ENCODE measurements at places on chromosomes 16 and 17.

- DNase-seq = no peak
Measured at GRCh38 chr16:72886346-72886974, 161.5 kb downstream of the ZFHX3 start.

- DNase-seq = no peak
Measured at GRCh38 chr17:2837147-2837561, 40.9 kb downstream of the RAP1GAP2 start.

GRCh38 chr17:15891318-15891717 is 53.6 kb upstream of the ADORA2B start:
- no peak for DNase-seq

GRCh38 chr16:50681021-50681885 is at the start of gene SNX20:
TSS of gene SNX20 (minus strand) at chr16:50681312. CDS start at chr16:50677526, 3,786 bp downstream.
- DNase-seq = no peak

- DNase-seq = no peak
Measured at GRCh38 chr16:63302811-63303210, 1266.6 kb upstream of the CDH8 start.

DNA sequence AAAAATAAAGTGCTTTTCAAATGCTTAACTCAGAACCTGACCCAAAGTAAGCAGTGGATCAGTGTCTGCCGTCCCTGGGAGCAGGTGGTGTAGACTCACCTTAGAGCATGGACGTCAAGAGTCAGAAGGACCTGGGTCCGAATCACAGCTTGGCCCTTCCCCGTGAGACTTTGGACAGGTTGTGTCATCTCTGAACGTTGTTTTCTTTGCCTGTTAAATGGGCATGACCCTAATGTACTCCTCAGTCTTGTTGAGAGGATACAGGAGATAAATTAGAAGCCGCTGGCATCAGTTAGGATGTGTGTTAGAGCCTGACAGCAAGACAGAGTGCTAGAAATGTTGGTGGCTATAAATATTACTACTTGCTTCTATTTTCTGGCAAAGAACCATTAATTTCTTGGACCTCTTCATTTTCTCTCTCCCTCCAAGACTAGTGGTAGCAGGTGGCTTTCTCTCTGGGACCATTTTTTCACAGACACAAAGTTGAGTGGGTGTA is 68.8 kb downstream of the RAB11FIP4 start:
- DNase-seq = no peak

DNA sequence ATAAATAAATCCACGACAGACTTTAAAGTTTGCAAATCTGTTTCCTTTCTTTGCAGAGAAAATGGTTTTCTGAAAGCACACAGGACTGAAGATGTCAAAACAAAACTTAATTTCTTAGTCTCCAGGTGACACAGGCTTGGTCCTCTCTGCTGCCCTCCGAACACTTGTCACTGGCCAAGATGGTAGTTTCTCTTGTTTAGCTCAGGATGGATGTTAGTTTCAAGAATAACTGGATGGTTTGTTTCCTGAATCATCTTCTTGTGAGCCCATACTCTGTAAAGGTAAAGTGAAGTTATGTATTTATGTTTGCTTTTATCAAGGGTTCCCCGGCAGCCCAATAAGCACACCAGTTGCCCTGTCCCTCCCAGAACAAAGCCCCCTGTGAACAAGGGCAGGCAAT is 9.9 kb upstream of the FLCN start:
- no peak for DNase-seq

- no peak for DNase-seq
Measured at GRCh38 chr16:30186782-30187555, 3.6 kb downstream of the CORO1A start.

GRCh38 chr17:73410586-73411312 is 98.9 kb upstream of the CDC42EP4 start:
- no peak for DNase-seq

- no peak for DNase-seq
Measured at GRCh38 chr16:7397901-7398300, 65.3 kb downstream of the RBFOX1 start.

DNA sequence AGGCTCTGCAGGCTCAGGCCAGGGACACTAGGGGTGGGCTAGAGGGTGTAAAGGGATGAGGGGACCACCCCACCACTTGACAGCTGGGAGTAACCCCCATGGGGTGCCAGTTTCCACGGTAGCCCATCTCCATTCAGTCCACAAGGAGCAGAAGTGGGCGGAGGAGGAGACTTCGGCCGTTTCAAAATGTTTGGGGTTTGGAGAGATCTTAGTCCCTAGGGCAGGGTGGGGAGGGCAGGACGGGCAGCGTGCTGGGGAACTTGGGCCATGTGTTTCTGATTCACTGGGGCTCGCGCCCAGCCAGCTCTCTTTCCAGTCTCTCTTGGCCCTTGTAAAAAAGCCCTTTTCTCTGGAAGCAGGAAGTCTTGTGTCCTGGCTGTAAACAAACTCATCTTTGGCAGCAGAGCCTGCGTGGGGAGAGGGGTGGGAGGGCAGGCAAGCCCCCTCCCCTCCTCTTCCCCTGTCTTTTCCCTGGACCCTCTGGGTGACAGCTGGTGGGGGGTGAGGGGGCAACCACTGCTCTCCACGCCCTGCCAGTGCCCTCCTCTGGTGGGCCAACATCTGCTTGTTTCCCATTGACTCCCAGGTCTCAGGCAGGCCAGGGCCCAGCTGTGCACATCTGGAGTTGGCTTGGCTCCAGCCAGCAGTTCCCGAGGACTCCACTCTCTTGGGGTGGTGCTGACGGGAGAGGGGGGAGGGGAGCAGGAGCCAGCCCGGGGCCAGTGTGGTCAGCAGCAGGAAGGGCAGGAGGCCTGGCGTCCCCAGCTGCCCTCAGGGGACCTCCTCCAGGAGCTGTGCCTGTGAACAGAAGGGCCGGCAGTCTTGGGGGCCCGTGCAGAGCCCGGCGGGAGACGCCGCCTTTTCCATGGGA is 8.1 kb downstream of the CYGB start:
- no peak for DNase-seq

DNA sequence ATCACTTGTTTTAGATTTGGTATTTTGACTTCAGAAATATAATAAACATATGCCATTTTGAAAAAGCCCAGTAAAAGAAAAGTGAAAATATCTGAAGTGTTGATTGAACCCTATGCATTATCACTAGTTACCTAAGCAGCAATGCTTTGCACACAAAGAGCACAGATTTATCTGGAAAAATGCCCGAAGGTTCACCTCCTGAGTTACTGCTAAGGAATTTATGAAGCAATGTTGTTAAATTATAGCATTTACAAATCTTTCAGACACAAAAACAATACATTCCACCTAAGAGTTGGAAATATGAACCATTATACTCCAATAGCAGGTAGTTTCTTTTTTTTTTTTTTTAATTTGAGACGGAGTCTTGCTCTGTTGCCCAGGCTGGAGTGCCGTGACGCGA is 38.9 kb upstream of the GHDC start:
- no peak for DNase-seq

- DNase-seq = no peak
Measured at GRCh38 chr17:67867591-67867990, 42.3 kb downstream of the BPTF start.

GRCh38 chr17:41672153-41672552 is 16.5 kb upstream of the EIF1 start:
- DNase-seq = no peak

GRCh38 chr17:82860606-82861392 is 21.0 kb upstream of the ZNF750 start:
- no peak for DNase-seq

- no peak for DNase-seq
Measured at GRCh38 chr16:48525201-48526057, 84.6 kb downstream of the N4BP1 start.

DNA sequence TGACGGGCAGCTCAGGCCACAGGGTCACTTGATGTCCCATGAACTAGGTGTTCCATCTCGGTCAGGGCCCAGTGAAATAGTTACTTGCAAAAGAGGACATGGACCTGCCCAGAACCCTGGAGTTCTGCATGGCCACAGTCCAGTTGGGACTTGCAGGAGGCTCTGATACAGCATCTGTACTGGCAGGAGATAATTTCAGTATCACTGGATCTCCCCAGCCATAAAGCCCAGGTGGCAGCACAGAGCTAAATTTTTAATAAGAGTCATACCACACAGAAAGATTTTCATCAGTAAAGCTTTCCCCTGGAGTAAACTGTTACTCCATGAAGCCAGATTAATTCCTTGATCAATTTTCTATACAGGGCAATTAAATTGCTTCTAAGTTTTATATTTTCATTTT is 18.0 kb upstream of the SLC16A5 start:
- DNase-seq = no peak

DNA sequence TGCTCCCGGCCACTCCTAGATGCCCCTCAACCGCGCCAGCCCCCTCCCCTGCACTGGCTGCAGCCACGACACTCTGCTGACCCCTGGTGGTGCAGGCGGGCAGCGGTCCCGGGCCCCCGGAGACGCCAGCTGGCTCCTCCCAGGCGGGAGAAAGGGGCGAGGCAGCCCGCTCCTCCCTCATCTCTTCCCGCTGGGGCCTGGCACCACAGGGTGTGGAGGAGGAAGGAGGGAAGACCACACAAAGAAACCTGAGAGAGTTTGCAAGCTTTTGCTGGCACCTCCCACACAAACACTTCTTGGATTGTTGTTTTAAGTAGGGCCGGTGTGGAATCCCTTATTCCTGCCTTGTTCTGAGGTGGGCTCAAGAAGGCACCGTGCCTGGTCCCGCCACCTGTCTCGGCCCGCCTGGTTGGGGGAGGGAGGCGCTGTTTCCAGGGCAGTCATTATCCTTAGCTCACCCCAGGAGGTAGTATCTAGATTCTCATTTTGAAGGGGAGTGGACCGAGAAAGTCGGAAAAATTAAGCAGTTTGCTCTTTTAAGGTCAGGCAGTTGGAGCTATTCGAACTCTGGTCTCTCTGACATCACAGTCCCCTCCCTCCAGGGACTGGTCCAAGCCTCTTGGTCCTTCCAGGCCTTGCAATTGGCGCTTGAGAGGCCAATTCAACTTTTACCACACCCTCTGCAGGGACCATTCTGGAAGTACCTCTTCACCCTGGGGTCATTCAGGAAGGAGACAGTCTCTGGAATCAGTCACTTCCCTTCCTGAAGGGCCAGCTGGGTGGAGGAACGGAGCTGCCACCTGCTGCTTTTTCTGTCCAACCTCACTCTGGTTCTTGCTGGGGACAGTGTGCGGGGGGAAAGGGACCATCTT is 959 bp upstream of the ANKRD13B start:
- DNase-seq = no peak

DNA sequence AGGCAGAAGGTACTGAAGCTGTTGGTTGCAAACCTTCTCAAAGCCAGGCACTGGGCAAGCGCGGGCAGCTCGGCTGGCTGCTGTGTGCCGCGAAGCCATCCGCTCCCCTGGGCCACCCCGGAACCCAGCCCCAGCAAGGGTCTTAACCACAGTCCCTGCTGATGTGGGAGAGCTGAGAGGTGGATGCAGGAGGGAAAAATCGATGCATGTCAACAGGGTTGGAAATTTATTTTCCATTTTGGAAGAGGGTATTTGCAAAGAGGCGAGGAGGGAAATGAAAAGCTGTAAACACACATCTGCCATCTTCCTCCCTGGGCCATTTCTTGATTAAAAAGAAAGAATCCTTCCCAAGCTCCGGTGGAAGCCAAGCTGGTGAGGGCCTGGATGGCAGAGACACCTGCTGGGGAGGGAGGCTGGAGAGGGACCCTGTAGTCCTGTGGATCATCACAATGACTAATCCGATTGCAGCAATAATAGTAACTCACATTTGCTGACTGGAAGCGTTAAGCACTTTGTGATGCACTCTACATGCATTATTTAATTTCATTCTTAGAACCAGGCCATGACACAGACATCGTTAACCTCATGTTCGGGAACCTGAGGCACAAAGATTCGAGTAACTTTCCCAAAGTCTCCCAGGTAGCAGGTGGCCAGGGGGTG is 13.9 kb upstream of the TBX2 start:
- DNase-seq = no peak

- DNase-seq = no peak
Measured at GRCh38 chr17:1487939-1488825, 4.3 kb downstream of the MYO1C start.

GRCh38 chr16:29315046-29315445 is 91.5 kb downstream of the NPIPB11 start:
- DNase-seq = no peak

- DNase-seq = no peak
Measured at GRCh38 chr17:18257268-18257981, 1.1 kb downstream of the FLII start.

DNA sequence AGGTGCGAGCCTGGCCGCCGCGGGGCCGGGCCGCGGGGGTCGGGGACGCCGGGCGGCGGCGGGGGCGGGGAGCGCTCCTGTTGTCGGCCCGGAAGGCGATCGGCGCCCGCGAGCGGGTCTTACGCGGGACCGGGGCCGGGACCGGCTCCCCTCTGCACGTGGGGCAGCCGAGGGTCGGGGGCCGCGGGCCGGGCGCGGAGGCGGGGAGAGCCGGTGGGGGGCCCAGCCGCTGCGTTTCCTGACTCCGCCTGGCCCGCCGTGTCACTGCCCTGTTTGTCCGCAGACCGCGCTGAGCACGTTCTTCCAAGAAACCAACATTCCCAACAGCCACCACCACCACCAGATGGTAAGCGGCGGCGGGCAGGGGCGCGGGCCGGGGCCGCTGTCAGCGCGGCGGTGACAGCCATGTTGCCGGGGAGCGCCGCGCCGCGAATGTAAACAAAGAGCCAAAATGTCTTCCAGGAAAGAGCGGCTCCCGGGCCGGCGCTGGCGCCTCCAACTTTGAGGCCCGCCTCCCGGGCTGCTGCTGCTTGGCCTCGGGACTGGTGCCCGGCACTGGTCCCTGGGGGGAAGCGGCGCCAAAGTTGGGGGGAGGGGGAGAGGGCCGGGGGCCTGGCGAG is 586 bp downstream of the UBALD2 start:
- no peak for DNase-seq

DNA sequence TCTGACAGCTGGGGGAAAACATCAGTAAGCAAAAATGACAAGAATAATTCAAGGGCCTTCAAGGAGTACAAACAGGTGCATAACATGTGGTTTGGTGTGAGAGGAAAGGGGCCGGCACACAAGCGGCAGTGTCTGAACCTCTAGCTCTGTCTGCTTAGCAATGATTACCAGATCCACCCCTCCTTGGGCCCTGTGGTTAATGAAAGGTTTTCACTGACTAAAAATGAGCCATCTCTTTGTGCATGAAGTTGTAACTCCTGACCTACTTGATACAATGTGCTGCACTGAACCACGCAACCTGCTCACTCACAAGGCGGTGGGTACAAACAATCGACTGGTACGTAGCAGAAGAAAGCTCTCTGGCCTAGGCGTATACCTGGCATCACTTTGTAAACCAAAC is 15.1 kb downstream of the FAM117A start:
- no peak for DNase-seq

DNA sequence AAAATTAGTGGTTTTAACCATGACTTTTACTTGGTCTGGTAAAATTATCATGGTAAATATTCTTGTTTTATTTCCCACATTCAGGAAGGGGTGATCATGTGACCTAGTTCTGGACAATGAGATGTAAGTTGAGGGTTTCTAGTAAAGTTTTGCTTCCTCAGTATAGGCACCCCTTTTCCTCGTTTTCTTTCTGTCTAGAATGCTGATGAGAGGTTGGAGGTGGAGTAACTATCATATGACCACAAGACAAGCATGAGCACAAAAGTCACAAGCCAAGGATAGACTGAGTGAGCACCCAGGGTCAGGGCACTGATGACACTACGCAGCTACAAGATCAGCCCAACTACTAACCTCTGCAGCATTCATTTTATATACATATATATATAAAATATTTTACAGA is 53.9 kb downstream of the MYO1D start:
- no peak for DNase-seq
